ENCODE measurements at places on chromosomes 11 and 22. TPM values are rescaled to one million over a fixed set of nuclear protein-coding genes. Genes with fewer than 3 reads are reported as not detected.

GRCh38 chr11:62909107-62909894 is 11.9 kb downstream of the CHRM1 start:
- no peaks in the 10 kb centered on the region for H3K4me1 ChIP-seq
- H3K4me3 ChIP-seq = no peak overlapping the region
- DNase-seq = peak; percentile 37
- H3K36me3 ChIP-seq = no peaks in the 10 kb centered on the region
- H3K27ac ChIP-seq = no peak overlapping the region
- H3K27me3 ChIP-seq = peaks cover 7% of the 10 kb centered on the region

DNA sequence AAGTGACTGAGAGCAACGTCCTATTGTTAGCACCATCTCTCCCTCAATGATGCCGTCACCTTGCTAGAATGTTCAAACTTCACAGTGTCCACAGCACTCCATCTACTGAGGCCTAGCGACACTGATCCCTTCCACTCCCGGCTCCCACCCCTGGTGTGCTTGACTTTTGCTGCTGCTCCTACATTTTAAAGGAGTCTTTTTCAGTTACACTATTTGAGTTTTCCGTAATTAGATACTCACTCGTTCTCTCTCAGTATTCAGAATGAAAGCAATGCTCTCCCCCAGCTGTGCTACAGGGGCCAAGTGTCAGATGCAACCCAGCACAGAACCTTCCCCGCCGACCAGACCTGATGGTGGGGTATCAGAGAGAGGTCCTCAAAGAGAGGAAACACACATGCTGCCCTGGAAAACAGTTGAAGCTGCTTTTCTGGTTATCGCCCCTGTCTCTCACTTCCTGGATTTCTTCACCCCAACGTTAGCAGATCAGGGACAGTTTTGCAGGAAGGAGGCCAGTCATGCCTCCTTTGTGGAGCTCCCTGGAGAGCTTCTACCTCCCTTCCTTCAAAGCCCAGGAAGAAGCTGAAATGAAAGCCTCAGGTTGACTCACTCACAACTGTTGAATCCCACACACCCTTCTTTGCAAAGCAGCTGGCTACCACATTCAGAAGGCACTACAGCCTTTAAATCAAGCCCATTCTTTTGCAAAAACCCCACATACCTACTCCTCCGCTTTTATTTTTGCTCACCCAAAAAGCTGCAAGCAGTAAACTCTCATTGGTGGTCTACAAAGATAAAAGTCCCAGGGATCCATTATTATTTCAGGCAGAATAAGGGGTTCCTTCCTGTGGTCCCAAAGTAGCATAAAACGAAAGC is 23.5 kb downstream of the LARGE1 start:
- H3K4me1 ChIP-seq = no peaks in the 10 kb centered on the region
- H3K36me3 ChIP-seq = no peaks in the 10 kb centered on the region
- no peaks in the 10 kb centered on the region for H3K27me3 ChIP-seq

DNA sequence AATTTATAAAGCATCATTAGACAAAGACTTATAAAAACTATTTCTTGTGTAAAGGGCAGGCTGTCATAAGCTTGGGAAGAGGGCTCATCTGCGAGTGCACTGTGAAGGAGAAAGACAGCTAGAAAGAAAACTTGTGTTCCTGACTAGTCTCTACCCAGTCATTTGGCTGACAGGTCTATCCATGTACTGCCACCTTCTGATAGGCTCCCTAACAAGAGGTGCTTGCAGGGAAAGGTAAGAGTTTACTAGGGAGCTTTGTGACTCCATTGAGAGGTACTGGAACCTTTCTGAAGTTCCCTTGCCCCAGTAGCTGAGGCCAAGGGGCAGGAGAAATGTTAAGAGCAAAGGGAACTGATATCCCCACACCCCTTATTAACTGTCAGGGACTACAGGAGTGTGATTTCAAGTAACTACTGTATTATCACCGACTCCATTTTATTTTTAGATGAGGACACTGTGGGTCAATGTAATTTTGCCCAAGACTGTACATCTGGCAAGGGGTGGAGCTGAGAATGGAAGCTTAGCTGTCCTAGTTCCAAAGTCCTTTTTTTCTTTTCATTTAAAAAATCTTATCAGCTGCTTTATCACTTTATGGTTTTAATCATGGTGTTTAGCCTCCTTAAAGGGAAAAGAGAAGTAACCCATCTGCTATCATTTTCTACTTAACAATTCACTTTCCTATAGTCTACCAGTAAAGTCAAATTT is 129.4 kb downstream of the ARHGAP20 start:
- no peak overlapping the region for H3K27ac ChIP-seq
- no peaks in the 10 kb centered on the region for H3K36me3 ChIP-seq
- no peak overlapping the region for H3K4me3 ChIP-seq
- DNase-seq = no peak
- no peaks in the 10 kb centered on the region for H3K4me1 ChIP-seq
- no peaks in the 10 kb centered on the region for H3K27me3 ChIP-seq

DNA sequence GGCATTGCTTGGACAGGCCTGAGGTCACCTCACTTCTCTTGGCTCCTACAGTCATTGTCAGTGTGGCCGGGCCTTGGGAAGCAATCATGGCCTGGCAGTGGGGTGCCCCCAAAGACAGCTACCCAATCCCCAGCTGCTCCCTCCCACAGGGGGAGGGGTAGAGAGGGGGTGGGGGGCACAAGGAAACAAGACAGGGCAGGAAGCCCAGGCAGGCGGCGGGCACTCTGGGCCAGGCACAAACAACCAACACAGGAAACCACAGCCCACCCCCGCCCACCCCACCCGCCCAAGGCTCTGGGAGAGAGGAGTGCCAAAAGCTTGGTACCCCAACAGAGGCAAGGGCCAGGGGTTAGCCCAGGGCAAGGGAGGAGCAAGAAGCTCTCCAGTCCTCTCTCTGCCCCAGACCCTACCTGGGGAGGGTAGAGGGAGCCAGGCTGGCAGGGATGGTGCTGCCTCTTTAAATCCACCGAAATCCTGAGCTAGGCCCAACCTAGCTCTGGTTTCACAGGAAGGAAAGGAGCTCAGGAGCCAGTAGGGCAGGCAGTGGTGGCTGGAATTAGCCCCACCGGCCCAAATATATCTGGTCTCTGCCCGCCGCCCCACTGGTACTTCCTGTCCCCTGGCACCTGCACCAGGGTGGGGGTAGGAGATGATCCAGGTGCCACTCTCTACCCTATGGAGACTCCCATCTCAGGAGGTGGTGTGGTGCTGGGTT is 12.2 kb downstream of the BCL9L start:
- peak overlapping the region; percentile 98 for H3K27ac ChIP-seq
- DNase-seq = no peak
- H3K27me3 ChIP-seq = no peaks in the 10 kb centered on the region
- no peaks in the 10 kb centered on the region for H3K36me3 ChIP-seq
- peaks cover 95% of the 10 kb centered on the region for H3K4me1 ChIP-seq

- H3K27ac ChIP-seq = no peak overlapping the region
- no peaks in the 10 kb centered on the region for H3K36me3 ChIP-seq
- H3K27me3 ChIP-seq = peaks cover 4% of the 10 kb centered on the region
- no peak overlapping the region for H3K4me3 ChIP-seq
Observed at GRCh38 chr11:103988595-103988969, 47.9 kb upstream of the DDI1 start.

GRCh38 chr11:95256321-95256779 is 25.3 kb upstream of the SESN3 start:
- H3K36me3 ChIP-seq = no peaks in the 10 kb centered on the region
- peaks cover 6% of the 10 kb centered on the region for H3K27me3 ChIP-seq
- DNase-seq = peak; percentile 23
- H3K27ac ChIP-seq = no peak overlapping the region
- peaks cover 9% of the 10 kb centered on the region for H3K4me1 ChIP-seq

GRCh38 chr11:73577496-73577917 is 20.4 kb downstream of the FAM168A start:
- peak; percentile 32 for DNase-seq
- no peak overlapping the region for H3K27ac ChIP-seq
- no peak overlapping the region for H3K4me3 ChIP-seq
- no peaks in the 10 kb centered on the region for H3K27me3 ChIP-seq
- H3K36me3 ChIP-seq = no peaks in the 10 kb centered on the region

- no peak for DNase-seq
- H3K4me3 ChIP-seq = no peak overlapping the region
- H3K36me3 ChIP-seq = no peaks in the 10 kb centered on the region
Observed at GRCh38 chr22:42418811-42419242, 13.4 kb downstream of the NFAM1 start.

GRCh38 chr11:119739021-119739703 is 10.2 kb upstream of the NECTIN1 start:
- H3K27ac ChIP-seq = no peak overlapping the region
- peaks cover 28% of the 10 kb centered on the region for H3K27me3 ChIP-seq
- H3K4me3 ChIP-seq = no peak overlapping the region
- peaks cover 15% of the 10 kb centered on the region for H3K4me1 ChIP-seq
- no peaks in the 10 kb centered on the region for H3K36me3 ChIP-seq

HMGXB4 gene
- total RNA-seq = 16.8 TPM
